ENCODE measurements at places on chromosomes 1 and 21. TPM values are rescaled to one million over a fixed set of nuclear protein-coding genes. Genes with fewer than 3 reads are reported as not detected.

DNA sequence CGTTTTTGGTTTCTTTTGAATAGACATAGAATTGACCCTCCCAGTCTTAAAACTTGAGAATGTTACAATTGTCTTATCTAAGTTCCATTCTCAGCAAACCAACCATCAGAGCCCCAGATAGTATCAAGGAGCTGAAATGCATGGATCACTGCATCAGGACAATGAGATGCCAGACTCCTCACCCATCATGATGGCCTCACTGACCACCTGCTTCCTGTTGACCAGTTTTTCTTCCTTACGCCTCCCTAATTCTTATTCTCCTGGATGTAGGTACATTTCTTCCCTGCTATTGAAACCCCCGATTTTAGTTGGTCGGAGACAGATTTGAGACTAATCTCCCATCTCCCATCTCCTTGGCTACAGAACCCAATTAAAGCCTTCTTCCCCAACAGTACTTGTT lies 17.7 kb downstream of the MATN1 start:
- no peak overlapping the region for H3K4me3 ChIP-seq
- peaks cover 9% of the 10 kb centered on the region for H3K4me1 ChIP-seq
- H3K27me3 ChIP-seq, result peaks cover 24% of the 10 kb centered on the region
- no peaks in the 10 kb centered on the region for H3K36me3 ChIP-seq
- DNase-seq, result no peak

DNA sequence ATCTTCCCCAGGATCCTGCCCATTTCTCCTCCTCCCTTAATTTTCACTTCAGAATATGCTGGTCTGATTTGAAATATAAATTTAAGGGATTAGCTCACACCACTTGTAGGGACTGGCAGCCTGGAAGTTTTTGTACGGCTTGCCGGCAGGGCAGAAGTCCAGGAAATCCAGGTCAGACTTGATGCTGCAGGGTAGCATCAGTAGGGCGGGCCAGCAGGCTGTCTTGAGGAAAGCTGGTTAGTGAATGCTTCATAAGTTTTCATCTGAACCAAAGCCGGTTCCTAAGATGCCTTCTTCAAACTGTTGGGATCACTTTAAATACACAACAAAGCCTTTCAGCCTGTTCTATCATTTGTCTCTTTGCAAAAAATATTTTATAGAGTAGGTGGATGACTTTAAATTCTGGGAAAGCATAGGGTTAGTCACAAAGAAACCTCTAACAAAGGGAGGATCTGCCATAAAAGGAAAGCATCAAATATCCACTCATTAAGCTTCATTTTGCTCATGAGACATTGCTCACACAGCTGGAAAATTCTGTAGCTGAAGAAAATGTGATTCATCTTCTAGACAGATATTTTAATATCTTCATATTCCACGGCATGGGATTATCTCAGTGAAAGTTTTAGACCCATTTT lies 90.7 kb upstream of the GFI1 start:
- H3K4me1 ChIP-seq, result no peaks in the 10 kb centered on the region
- no peak overlapping the region for H3K27ac ChIP-seq
- no peaks in the 10 kb centered on the region for H3K27me3 ChIP-seq
- H3K4me3 ChIP-seq, result no peak overlapping the region
- no peaks in the 10 kb centered on the region for H3K36me3 ChIP-seq

GRCh38 chr1:98637316-98637715 lies 24.2 kb upstream of the SNX7 start:
- no peaks in the 10 kb centered on the region for H3K36me3 ChIP-seq
- H3K27me3 ChIP-seq, result no peaks in the 10 kb centered on the region
- no peak overlapping the region for H3K27ac ChIP-seq
- H3K4me3 ChIP-seq, result no peak overlapping the region
- H3K4me1 ChIP-seq, result no peaks in the 10 kb centered on the region

LRRC7 gene
- total RNA-seq, result 9.2 TPM

DNA sequence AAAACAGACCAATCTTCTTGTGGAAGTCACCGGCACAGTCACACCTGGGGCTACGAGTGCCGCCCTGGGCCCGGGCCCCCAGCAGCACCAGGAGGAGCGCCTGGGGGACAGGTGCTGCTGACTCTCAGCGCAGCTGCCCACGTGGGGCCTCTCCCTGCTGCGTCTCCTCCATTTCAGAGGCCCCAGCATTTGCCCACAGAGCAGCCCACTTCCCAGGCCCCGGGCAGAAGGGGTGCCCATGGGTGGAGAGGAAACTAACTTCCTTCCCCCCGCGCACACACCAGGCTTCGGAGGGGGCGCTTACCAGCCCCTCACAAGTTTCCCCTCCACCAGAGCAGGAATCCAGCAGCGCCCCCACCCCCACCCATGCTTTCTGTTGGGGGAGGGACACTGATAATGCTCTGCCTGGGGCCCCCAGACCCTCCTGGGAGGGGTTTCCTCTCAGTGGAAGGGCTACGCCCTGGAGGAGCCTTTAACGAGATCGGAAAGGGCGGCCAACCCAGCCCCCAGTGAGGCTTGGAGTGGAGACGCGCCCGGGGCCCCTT lies 440 bp downstream of the TNFRSF25 start:
- H3K27ac ChIP-seq, result no peak overlapping the region
- peaks cover 37% of the 10 kb centered on the region for H3K27me3 ChIP-seq
- no peak for DNase-seq
- peaks cover 6% of the 10 kb centered on the region for H3K4me1 ChIP-seq
- H3K36me3 ChIP-seq, result peaks cover 31% of the 10 kb centered on the region

DNA sequence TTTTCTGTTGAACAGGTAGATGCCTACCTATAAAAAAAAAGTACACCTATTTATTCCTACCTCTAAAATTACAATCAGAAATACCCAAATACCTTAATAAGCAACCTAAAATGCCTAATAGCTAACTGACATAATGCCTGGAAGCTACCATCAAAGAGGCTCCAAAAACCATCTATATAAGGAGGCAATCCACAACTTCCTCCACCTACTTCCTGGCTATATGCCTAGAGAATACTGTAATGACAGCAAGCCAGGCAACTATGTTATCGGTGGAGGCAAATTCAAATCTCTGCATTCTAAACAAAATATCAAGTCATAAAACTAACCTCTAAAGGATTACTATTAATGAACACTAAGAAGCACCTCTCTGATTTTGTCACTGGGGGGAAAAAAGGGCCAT lies 10.1 kb downstream of the ZNF644 start:
- H3K36me3 ChIP-seq, result peaks cover 3% of the 10 kb centered on the region
- peak; percentile 43 for DNase-seq
- H3K27me3 ChIP-seq, result no peaks in the 10 kb centered on the region
- no peak overlapping the region for H3K27ac ChIP-seq
- no peak overlapping the region for H3K4me3 ChIP-seq

NFIA gene
- total RNA-seq, result 40.8 TPM

- no peak overlapping the region for H3K4me3 ChIP-seq
- peaks cover 3% of the 10 kb centered on the region for H3K36me3 ChIP-seq
- H3K27ac ChIP-seq, result peak overlapping the region; percentile 89
- no peaks in the 10 kb centered on the region for H3K27me3 ChIP-seq
- DNase-seq, result peak; percentile 88
Observed at GRCh38 chr1:201503397-201504176, 3.3 kb downstream of the CSRP1 start.

DNA sequence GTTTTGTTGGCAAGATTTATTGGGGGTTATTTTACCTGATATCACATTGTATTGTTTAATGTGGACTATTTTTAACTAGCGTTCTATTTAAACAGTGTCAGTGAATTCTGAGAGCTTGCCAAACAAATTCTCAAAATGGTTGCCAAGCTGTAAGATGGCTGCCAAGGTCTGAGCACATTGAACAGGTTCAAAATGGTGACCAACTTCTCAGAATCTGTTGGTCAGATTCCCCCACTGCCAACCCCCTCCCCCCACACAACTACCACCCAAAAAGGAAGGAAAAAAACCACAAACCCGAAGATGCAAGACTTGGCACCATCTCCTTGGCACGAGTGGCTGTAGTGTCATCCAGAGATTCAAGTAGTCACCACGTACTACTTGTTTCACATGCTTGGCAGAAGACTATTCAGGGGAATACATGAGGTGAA lies 159.1 kb downstream of the NFIA start:
- H3K36me3 ChIP-seq, result no peaks in the 10 kb centered on the region
- no peak overlapping the region for H3K4me3 ChIP-seq
- no peaks in the 10 kb centered on the region for H3K27me3 ChIP-seq
- H3K27ac ChIP-seq, result peak overlapping the region; percentile 54
- peaks cover 9% of the 10 kb centered on the region for H3K4me1 ChIP-seq

IFI16 gene
- 22.0 TPM for total RNA-seq

GRCh38 chr1:77744576-77744975 lies 15.1 kb downstream of the USP33 start:
- no peak overlapping the region for H3K27ac ChIP-seq
- no peak for DNase-seq
- no peak overlapping the region for H3K4me3 ChIP-seq
- no peaks in the 10 kb centered on the region for H3K4me1 ChIP-seq
- peaks cover 5% of the 10 kb centered on the region for H3K36me3 ChIP-seq

OR2L8 gene
- total RNA-seq, result not detected

CD58 gene
- total RNA-seq, result 14.8 TPM

DNA sequence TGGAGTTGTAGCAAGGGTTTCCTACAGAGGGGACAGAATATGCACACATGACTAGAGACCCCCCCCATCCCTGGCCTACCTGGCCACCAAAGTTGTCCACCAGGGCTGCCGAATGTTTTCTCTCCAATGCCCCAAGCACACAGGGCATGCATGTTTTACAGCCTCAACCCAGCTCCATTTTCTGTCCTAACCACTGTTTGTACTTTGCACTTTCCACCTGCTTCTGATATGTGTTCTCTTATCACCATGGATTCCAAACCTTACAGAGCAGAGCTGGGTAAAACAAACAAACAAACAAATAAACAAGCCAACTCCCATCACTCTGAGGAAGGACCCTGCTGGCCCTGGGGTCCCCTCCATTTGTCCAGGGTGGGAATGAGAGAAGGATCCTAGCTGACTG lies 27.3 kb downstream of the CLIC6 start:
- no peaks in the 10 kb centered on the region for H3K4me1 ChIP-seq
- no peak overlapping the region for H3K27ac ChIP-seq
- no peaks in the 10 kb centered on the region for H3K36me3 ChIP-seq
- peaks cover 4% of the 10 kb centered on the region for H3K27me3 ChIP-seq

DNA sequence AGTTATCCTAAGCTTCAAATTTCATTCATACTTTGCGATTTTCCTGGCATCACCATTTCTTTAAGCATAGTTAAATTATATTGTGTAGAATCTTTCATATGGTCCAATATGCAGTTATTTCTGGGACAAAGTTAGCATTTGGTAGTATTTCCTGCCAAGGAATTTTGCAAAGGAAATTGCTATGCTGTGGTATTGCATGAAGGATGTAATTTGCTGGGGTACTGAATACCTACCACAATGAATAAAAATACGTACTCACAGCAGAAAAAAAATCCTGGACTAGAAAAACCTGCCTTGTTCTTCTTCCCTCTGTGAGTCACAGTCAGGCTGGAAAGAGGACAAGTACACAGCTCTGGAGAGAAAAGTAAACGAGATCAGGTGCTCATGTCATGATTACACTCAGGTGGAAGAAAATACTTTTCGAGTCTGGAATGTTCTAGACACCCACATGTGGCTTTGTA lies 241.2 kb downstream of the PTBP2 start:
- no peak overlapping the region for H3K4me3 ChIP-seq
- DNase-seq, result peak; percentile 91
- H3K27ac ChIP-seq, result peak overlapping the region; percentile 60
- no peaks in the 10 kb centered on the region for H3K27me3 ChIP-seq

DNA sequence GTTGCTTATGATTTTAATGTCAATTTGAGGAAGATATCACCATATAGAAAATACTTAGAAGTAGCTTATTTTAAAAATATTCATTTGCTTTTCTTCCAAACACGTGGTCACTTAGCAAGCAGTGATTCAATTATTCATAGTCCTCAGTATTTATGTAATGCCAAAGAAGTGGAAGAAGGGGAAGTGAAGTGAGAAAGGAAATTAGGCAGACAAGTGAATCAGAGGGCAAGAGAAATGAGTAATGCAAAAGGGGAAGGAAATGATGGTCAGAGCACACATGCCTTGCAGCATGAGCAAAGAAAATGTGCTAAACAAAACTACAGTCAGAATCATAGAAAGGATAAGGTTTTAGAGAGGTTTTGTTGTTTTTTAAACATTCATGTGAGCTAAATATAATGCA lies 31.8 kb downstream of the SDCCAG8 start:
- H3K27me3 ChIP-seq, result no peaks in the 10 kb centered on the region
- peak; percentile 75 for DNase-seq
- H3K4me1 ChIP-seq, result no peaks in the 10 kb centered on the region
- H3K4me3 ChIP-seq, result no peak overlapping the region
- H3K27ac ChIP-seq, result peak overlapping the region; percentile 64

- DNase-seq, result no peak
- H3K4me3 ChIP-seq, result no peak overlapping the region
- H3K36me3 ChIP-seq, result no peaks in the 10 kb centered on the region
- no peaks in the 10 kb centered on the region for H3K4me1 ChIP-seq
- no peak overlapping the region for H3K27ac ChIP-seq
Observed at GRCh38 chr1:241677201-241677600, 25.1 kb downstream of the WDR64 start.

GIPC2 gene
- total RNA-seq, result 0.84 TPM

- H3K36me3 ChIP-seq, result no peaks in the 10 kb centered on the region
- no peak overlapping the region for H3K27ac ChIP-seq
- peak; percentile 47 for DNase-seq
- H3K4me3 ChIP-seq, result no peak overlapping the region
Observed at GRCh38 chr21:26815197-26815596, 30.0 kb downstream of the ADAMTS1 start.

CCT3 gene
- 207 TPM for total RNA-seq

DNA sequence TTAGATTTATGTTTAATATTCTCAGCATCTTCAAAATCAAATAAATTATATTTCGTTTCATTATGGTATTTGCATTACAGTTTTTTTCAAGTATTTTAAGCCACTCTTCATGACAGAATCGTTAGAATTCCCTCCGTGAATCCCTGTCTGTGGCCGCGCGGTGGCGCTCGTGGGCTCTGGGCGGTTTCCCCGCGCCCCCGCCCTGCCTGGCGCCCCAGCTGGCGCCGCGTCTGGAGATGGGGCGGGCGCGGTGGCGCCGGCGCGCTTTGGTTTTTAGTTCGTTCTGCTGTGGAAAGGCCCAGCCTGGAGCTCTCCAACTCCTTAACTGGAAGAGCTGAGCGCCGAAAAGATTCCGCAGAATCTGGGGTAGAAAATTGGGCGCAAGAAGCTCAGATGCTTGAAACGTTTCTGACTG lies 25.7 kb downstream of the PRMT2 start:
- H3K4me1 ChIP-seq, result no peaks in the 10 kb centered on the region
- peaks cover 48% of the 10 kb centered on the region for H3K36me3 ChIP-seq
- H3K4me3 ChIP-seq, result peak overlapping the region; percentile 26
- DNase-seq, result peak; percentile 89

GRCh38 chr1:109454497-109455133 lies 11.7 kb upstream of the SYPL2 start:
- H3K27me3 ChIP-seq, result peaks cover 7% of the 10 kb centered on the region
- no peaks in the 10 kb centered on the region for H3K4me1 ChIP-seq
- H3K36me3 ChIP-seq, result no peaks in the 10 kb centered on the region
- no peak for DNase-seq
- H3K27ac ChIP-seq, result no peak overlapping the region

DNA sequence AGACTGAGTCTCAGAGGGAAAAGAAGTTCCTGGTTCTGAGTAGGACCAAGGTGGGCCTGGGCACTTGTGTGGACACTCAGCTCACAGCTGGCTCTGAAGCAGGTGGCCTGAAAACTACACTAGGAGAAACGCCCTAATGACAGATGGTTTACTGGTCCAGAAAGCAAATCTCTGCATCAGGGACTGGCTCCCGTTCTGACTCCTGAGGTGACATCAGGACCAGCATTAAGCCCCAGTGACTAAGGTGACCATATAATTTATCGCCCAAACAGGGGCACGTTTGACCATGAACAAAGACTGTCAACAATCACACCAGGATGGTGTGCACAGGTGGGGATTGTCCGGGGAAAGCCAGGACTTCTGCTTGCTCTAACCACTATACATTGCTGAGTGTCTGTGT lies 12.2 kb upstream of the CD34 start:
- H3K4me1 ChIP-seq, result peaks cover 64% of the 10 kb centered on the region
- no peak for DNase-seq
- H3K4me3 ChIP-seq, result no peak overlapping the region
- no peaks in the 10 kb centered on the region for H3K27me3 ChIP-seq
- no peaks in the 10 kb centered on the region for H3K36me3 ChIP-seq

TBX15 gene
- 41.4 TPM for total RNA-seq

DENND2C gene
- total RNA-seq, result 7.4 TPM

Measured in muscle of leg (tissue), 16 donors.